ENCODE measurements at places on chromosomes 3 and 15. TPM values are rescaled to one million over a fixed set of nuclear protein-coding genes. Genes with fewer than 3 reads are reported as not detected.

DNA sequence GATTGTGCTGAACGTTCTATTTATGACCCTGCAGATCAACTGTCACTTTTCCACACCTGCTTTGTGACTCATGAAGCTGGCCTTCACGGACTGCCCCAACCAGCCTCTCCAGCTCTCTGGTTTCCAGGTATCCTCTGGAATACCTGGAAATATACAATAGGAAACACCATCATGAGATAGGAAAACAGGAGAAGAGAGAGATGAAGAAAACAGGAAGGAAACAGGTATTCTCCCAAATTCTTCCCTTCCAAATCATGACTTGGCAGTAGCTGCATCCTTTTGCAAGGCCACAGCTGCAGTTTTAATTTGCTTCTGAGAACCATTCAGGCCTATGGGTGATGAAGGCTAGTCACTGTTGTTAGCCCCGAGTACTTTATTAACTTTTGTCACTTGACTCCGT, 909.1 kb downstream of the EPHA3 start:
- DNase-seq: no peak

DNA sequence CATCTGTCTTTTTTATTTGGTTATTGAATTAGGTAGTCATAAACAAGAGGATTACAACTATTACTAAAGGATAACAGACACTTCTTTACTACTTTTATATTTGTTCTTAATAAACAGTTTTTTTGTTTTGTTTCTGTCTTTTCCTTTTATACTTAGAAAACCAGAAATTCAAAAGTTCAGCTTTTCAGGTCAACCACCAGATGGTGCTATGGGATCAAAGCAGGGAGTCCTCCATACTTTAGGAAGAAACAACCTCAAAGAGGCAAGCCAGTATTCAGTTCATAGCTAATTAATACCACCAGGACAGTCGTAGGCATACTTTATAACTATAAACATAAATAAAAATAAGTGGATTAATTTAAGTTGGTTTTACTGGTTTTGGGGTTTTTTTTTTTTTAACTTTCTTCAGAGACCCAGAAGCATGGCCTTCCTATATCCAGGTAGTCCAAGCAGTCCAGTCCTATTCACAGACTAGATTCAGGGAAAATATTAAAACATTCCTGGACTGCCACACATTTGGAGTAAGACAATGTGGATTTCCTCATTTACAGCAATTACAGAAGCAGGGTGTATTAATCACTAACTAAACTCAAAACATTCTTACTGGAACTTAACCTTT, 16.0 kb upstream of the EID1 start:
- peak; percentile 58 for DNase-seq

The SAMMSON gene
- not detected for total RNA-seq

DNA sequence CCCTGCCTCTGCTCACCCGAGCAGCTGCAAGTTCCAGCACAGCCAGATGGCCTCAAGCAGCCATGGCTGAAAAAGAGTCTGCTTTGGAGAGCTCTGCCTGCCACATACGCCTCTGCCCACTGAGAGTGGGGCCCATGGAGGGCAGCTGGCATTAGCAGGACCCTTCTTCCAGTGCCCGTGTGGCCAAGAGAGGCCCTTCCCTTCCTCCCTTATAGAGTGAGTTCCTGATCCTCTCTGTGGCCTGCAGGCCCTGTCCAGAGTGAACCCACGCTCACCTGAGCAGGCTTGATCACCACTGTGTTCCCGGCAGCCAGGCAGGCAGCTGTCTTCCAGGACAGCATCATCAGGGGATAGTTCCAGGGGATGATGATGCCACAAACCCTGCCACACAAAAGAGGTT, 41.4 kb upstream of the SLC41A3 start:
- DNase-seq: no peak

- peak; percentile 68 for DNase-seq
These were observed 214.5 kb downstream of the ZIC4 start for GRCh38 chr3:147191795-147192385.

- no peak for DNase-seq
These were observed 84.2 kb upstream of the ZNF280D start for GRCh38 chr15:56817321-56818080.

DNA sequence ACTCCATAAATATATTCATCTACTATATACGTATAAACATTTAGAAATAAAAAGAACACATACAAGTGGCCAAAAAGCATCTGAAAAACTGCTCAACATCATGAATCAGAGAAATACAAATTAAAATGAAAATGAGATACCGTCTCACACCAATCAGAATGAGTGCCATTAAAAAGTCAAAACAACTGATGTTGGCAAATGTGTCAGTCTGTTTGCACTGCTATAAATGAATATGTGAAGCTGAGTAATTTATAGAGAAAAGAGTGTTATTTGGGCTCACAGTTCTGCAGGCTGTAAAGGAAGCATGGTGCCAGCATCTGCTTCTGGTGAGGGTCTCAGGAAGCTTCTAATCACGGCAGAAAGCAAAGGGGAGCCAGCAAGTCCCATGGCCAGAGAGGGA, 620.3 kb upstream of the CCDC54 start:
- no peak for DNase-seq

GRCh38 chr3:435161-435560, 238.6 kb downstream of the CHL1 start:
- DNase-seq: no peak

Measured in HCT116 (cell line).